ENCODE measurements at places on chromosomes 5 and 9. TPM values are rescaled to one million over a fixed set of nuclear protein-coding genes. Genes with fewer than 3 reads are reported as not detected.

Gene MEIKIN
- 1.1 TPM for total RNA-seq

- H3K4me3 ChIP-seq = no peak overlapping the region
- no peaks in the 10 kb centered on the region for H3K36me3 ChIP-seq
- no peaks in the 10 kb centered on the region for H3K27me3 ChIP-seq
- H3K4me1 ChIP-seq = no peaks in the 10 kb centered on the region
- no peak overlapping the region for H3K27ac ChIP-seq
- no peak for DNase-seq
Measured at GRCh38 chr5:153373130-153373498, 117.4 kb upstream of the GRIA1 start.

DNA sequence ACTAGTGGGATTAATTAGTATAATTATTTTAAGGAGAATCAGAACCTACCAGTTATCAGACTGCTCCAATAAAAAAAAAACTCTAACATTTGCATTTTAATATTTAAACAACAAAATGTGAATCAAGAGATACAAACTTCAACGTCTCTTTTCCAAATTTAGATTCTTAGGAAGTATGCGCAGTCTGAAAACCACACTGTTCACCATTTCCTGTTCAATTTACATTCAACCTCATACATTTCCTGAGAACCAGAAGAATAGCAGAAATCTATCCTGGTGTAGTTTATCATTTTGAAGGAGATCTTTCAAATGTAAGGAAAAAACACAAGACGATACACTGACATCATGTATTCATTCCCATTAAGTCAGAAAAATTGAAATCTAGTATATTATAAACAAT lies 869.2 kb downstream of the EFNA5 start:
- H3K4me1 ChIP-seq = no peaks in the 10 kb centered on the region
- no peak for DNase-seq
- H3K27ac ChIP-seq = no peak overlapping the region
- H3K36me3 ChIP-seq = no peaks in the 10 kb centered on the region
- no peak overlapping the region for H3K4me3 ChIP-seq

DNA sequence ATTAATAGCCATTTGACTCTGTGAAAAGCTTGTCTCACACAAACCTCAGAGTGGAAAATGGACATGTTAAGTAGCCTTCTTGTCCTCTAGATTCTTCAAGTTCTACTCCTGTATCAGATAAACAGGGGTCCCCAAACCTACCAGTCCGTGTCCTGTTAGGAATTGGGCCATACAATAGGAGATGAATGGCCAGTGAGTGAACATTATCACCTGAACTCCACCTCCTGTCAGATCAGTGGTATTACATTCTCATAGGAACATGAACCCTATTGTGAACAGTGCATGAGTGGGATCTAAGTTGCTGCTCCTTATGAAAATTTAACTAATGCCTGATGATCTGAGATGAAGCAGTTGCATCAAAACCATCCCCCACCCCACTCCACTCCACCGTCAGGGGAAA lies 136.3 kb downstream of the TMEM232 start:
- no peaks in the 10 kb centered on the region for H3K27me3 ChIP-seq
- H3K36me3 ChIP-seq = no peaks in the 10 kb centered on the region
- H3K4me1 ChIP-seq = no peaks in the 10 kb centered on the region
- DNase-seq = no peak
- H3K4me3 ChIP-seq = no peak overlapping the region

DNA sequence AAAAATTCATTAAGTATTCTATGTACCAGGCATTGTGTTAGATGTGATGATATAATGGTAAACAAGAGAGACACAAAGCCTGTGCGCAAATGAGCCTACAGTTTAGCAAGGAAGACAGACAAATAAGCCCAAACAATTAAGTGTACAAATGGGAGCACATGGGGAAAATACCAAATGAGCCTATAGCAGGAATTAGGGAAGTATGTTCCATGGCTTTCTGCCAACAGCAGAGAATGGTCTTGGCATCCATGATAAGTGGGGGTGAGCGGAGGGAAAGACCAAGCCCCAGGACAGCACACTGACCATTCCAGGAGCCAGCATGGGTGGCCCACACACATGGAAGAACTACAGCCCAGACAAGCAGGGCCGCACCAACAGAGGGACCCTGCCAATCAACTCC lies 369.7 kb downstream of the DEPDC1B start:
- no peak for DNase-seq
- no peaks in the 10 kb centered on the region for H3K27me3 ChIP-seq
- no peaks in the 10 kb centered on the region for H3K4me1 ChIP-seq
- no peaks in the 10 kb centered on the region for H3K36me3 ChIP-seq
- no peak overlapping the region for H3K27ac ChIP-seq

DNA sequence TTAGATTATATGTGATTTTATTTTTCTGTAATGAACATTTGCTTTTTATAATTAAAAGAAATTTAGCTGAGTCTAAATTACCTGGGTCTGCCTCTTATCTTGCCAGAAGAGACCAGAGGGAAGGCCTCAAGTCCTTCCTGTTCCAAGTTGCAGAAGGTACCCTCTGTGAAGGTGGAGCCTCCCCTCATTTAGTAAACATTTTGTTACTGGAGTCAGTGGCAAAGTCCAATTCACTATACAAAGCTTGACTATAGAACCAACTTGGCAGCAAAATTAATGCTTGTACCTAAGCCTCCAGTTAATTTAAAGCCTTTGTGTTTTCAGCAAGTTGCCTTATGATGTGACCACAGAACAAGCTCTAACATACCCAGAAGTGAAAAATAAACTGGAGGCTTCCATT lies 42.8 kb upstream of the F2R start:
- peaks cover 85% of the 10 kb centered on the region for H3K36me3 ChIP-seq
- no peaks in the 10 kb centered on the region for H3K27me3 ChIP-seq
- H3K4me3 ChIP-seq = no peak overlapping the region
- H3K4me1 ChIP-seq = no peaks in the 10 kb centered on the region
- no peak overlapping the region for H3K27ac ChIP-seq

Gene TMEM174
- total RNA-seq = not detected
